ENCODE measurements at places on chromosomes 6 and 20.

- DNase-seq: no peak
Observed at GRCh38 chr6:74756923-74757322, 448.9 kb downstream of the COL12A1 start.

DNA sequence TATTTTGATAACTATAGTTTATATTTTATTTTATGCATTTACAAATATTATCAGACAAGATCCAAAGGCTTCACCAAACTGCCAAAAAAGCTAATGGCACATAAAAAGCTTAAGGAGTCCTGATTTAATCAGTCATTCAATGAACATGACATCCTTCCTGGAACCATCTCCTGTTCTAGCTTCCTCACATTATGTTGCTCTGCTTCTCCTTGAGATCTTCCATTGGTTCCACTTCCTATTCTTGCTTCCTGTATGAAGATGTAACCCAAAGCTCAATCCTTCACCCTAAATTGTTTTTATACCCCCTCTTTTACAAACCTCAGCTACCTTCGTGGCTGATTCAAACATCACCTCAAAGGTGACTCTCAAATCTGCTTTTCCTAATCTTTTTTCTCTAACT is 4.5 kb upstream of the BRD2 start:
- no peak for DNase-seq

DNA sequence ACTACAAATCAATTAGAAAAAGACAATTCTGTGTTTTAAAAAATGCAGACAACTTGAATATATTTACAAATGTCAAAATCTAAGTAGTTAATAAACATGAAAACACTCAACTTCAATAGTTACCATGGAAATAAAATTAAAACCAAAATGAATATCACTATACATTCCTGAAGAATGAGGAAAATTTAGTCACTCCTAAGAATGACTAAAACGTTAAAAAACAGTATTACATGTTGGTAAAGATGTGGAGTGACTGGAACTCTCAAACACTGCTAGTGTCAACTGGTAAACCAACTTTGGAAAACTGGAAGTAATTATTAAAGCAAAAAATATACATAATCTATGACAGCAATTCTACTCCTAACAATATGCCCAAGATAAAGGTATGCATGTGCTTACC is 36.3 kb downstream of the AHI1 start:
- no peak for DNase-seq

GRCh38 chr6:99790679-99791078 is 184.0 kb downstream of the PRDM13 start:
- DNase-seq: no peak

GRCh38 chr20:61789329-61789728 is 276.4 kb downstream of the TAF4 start:
- DNase-seq: no peak

GRCh38 chr6:29727637-29728036 is 4.4 kb downstream of the HLA-F start:
- DNase-seq: no peak

DNA sequence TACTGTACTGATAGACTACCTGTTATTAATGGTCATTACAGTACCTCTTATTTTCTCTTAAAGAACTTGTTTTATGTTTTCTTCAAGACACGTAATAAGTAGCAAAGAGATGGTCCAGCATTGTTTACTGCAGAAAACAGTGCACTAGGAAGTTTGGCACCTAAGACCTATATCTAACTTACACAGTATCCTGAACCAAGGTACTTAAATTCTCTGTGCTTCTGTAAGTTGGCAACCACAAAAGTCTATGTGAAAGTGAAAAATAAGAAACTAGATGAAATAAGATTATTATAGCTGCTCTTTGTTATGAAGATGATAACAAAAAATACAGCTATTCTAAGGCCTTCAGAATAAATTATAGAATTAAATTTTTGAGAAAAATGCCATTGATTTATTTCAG is 411.7 kb upstream of the SOX4 start:
- no peak for DNase-seq

GRCh38 chr6:69422475-69422874 is 374.3 kb downstream of the LMBRD1 start:
- DNase-seq: no peak

DNA sequence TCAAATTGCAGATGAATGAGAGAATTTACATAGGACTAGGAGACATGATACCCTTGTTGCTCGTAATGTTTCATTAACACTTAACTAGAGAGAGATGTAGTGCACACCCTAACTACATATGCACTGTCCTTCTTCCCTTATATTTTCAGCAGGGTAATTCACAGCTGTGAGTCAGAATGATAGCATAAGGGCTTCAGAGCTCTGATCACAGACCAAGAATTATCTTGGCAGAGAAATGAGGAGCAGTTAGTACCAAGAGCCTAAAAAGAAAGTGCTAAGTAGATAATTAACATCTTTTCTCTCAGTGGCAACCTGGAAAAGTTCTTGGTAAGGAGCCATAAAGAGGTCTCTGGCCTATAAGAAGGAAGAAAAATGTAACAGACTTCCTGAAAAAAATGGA is 35.8 kb downstream of the GRIK2 start:
- DNase-seq: no peak

DNA sequence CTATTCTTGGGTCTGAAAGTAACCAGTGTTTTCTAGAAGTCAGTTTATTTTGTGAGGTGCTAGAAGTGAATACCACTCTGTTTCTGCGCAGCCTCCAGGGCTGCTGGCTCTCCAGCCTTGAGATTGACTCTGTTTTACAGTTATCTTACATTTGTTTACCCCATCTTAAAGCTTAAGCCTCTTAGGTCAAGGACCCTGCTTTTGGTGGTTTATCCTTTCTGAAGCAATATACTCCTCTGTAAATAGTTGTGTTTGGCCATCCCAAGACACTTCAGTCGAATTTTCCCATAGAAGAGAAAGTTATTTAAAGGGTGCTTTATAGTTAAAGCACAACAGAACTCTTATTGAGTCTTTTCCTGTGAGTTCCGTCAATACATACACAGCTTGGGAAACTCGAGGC is 190.6 kb upstream of the RSPO3 start:
- DNase-seq: no peak
